ENCODE measurements at places on chromosomes 11 and 22.

DNA sequence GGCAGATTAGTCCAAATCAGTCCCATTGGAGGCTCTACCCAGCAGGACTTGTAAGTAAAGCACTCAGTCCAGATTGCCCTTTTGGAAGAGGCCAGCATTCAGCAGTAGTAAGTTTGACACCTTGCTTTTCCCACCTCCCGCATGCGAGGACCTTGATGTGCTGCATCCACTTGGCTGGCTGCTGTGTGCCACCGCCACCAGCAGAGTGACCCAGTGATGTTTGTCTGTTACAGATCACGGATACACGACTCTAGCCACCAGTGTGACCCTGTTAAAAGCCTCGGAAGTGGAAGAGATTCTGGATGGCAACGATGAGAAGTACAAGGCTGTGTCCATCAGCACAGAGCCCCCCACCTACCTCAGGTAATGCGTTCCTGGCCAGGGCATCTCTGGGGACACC, 6.6 kb downstream of the SMARCB1 start:
- DNase-seq = no peak

- no peak for DNase-seq
These were observed 15.9 kb downstream of the MOGAT2 start for GRCh38 chr11:75733431-75734107.

DNA sequence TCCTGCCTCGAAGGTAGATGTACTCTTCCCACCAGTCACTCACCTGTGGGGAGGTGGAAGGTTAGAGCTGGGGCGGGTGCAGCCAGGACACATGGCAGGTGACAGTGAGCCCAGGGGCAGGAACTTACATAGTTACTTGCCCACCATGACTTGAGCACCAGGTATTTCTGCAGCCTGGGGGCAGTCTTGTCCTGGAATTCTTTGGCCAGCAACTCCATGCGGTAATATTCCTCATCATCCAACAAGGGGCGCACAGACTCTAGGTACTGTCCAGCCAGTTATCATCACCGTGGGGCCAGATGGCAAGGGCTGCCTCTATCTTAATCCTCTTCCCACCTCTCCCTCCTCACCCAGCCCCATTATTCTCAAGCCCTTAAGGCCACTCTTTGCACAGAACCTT, 2.2 kb downstream of the CPT1B start:
- DNase-seq = peak; percentile 26

GRCh38 chr11:68468217-68468828, 7.8 kb downstream of the PPP6R3 start:
- no peak for DNase-seq

- no peak for DNase-seq
These were observed 615 bp downstream of the FADS3 start for GRCh38 chr11:61890529-61891330.

DNA sequence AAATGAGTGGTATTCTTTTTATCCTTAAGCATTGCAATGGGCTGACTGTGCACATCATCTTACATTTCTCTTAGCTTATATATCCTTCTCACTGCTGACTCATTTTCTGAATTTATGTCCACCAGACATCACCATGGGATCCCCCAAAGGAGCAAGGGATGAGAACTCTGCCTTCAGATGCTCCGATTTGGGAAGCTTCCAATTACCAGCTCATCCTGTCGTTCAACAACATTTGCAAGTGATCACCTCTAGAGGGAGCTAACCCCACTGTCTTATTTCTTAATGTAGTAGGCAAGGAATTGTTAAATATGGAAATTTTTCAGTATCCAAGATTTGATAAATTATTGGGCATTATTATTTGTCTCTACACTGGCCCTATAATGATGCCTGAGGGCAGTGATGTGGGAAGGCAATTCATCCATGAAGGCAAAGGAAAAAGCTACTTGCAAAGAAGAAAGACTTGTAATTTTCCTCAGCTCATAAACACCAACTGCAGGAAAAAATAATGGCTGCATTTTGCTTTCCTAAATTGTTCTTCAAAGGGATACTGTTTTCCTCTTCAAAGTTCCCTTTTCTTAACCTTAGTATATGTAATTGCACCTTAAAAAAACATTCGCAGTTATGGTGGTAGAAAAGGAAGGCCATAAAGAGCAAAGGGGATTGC, 102.4 kb upstream of the FSHB start:
- peak; percentile 41 for DNase-seq

GRCh38 chr11:124194293-124195188, 11.4 kb downstream of the OR10D3 start:
- no peak for DNase-seq

DNA sequence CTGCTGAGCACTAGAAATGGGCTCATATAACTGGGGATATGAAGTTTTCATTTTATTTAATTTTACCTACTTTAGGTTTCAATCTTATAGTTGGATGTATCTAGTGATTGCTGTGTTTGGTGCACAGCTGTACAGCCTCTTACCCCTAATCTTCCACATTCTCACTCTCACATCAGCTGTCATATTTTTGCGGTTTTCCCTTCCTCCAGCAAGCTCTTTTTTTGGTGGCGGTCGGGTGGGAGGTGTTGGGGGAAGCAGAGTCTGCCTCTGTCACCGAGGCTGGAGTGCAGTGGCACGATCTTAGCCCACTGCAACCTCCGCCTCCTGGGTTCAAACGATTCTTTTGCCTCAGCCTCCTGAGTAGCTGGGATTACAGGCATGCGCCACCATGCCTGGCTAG, 445.1 kb upstream of the ISX start:
- no peak for DNase-seq

- DNase-seq = no peak
These were observed 14.1 kb upstream of the TSKU start for GRCh38 chr11:76768909-76769560.

GRCh38 chr22:37604875-37605274, 3.8 kb upstream of the GGA1 start:
- no peak for DNase-seq
